ENCODE measurements at places on chromosomes 1 and 21. TPM values are rescaled to one million over a fixed set of nuclear protein-coding genes. Genes with fewer than 3 reads are reported as not detected.
A peak's percentile ranks its signal among the peaks of the same experiment; 100 is the strongest.

DNA sequence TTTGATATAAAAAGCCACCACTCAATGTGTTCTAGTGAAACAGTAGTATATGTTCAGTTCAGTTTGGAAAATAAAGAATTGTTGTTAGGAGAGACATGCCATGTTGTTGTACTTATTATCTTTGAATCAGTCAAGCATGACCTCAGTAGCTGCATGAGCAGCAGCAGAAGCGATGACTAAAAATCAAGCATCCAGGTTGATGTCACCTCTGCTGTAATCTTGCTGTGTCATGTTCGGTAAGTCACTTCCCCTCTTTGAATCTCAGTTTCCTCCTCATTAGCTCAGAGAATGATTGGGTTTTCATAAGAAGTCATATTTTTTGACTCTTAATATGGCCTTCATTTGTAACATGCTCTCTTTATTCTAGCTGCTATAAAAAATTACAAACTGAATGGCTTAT is 428.4 kb upstream of the B3GALT2 start:
- H3K4me1 ChIP-seq = no peaks in the 10 kb centered on the region
- no peak for DNase-seq
- H3K4me3 ChIP-seq = no peak overlapping the region
- H3K36me3 ChIP-seq = no peaks in the 10 kb centered on the region

GRCh38 chr21:27476696-27477095 is 509.8 kb upstream of the ADAMTS5 start:
- H3K4me3 ChIP-seq = no peak overlapping the region
- no peaks in the 10 kb centered on the region for H3K27me3 ChIP-seq
- H3K4me1 ChIP-seq = no peaks in the 10 kb centered on the region
- no peaks in the 10 kb centered on the region for H3K36me3 ChIP-seq

- no peak overlapping the region for H3K27ac ChIP-seq
- no peaks in the 10 kb centered on the region for H3K27me3 ChIP-seq
- no peak for DNase-seq
- H3K4me3 ChIP-seq = no peak overlapping the region
Observed at GRCh38 chr1:65866439-65866838, 73.7 kb downstream of the PDE4B start.

DNA sequence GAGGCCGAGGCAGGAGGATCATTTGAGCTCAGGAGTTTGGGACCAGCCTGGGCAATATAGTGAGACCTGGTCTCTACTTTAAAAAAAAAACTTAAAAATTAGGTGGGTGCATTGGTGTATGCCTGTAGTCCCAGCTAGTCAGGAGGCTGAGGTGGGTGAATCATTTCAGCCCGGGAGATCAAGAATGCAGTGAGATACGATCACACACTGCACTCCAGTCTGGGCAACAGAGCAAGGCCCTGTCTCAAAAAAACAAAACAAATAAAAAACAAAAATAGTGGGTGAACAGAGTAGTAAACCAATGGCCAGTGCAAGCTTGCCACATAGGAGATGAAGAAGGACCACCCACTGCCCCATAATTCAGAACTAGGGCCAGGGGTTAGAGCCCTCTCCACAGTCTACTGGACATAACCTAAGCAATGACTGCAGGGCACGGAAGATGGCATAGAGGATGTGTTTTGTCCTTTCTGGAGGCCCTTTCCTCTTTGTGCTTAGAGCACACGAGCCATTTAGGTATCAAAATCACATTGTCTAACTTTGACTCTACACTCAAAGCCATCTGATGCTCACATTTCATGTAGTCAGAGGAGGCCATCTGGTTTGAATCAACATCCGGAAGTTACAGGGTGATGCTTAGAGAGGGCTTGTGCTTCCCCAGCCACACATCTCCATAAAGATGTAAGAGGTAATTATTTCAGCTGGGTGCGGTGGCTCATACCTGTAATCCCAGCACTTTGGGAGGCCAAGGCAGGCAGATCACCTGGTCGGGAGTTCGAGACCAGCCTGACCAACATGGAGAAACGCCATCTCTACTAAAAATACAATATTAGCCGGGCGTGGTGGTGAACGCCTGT is 12.6 kb downstream of the CD2 start:
- DNase-seq = no peak
- no peak overlapping the region for H3K4me3 ChIP-seq
- no peaks in the 10 kb centered on the region for H3K27me3 ChIP-seq
- peak overlapping the region; percentile 97 for H3K27ac ChIP-seq
- H3K36me3 ChIP-seq = peaks cover 65% of the 10 kb centered on the region
- H3K4me1 ChIP-seq = peaks cover 90% of the 10 kb centered on the region

DNA sequence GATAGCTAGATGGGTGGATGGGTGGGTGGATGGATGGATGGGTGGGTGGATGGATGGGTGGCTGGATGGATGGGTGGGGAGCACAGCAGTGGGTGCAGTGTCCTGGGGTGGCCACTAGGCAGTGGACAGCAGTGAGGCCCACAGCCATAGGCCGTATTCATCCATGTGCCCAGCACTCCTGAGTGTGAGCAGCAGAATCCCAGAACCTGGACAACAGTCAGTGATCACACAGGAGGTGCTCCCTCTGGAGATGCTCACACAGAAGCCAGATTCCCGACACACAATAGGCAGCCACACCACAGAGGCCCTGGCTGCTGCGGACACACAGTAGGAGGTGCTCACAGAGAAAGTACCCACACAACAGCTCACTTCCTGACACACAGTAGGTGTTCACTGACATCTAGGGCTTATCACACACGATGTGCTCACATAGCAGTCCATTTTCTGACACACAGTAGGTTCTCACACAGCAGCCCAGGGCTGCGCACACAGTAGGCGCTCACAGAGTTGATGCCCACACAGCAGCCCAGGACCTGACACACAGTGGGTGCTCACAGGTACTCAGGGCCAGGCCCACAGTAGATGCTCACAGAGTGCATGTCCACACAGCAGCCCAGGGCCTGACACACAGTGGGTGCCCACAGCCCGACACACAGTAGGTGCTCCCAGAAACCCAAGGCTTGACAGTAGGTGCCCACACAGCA is 64.0 kb downstream of the RAP1GAP start:
- no peak overlapping the region for H3K4me3 ChIP-seq
- peaks cover 22% of the 10 kb centered on the region for H3K27me3 ChIP-seq
- H3K27ac ChIP-seq = no peak overlapping the region

DNA sequence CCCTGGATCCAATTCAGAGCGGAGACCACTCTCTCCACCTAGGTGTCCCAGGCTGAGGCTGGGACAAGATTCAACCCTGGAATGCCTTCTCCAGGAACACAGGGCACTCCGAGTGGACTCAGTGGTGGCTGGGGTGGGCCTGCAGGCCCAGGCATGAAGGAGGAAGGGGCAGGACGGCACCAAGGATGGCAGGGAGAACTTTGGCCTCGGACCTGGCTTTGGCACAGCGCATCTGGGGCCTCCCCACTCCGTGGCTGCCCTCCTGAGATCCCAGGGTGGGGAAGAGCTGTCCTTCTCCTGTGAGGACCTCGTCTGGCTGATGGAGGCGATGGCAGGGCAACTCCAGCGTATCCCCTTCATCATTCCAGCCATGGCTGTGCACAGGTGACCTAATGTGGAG is 35.6 kb downstream of the DHCR24 start:
- H3K4me1 ChIP-seq = peaks cover 4% of the 10 kb centered on the region
- peaks cover 11% of the 10 kb centered on the region for H3K36me3 ChIP-seq
- H3K27me3 ChIP-seq = no peaks in the 10 kb centered on the region
- H3K4me3 ChIP-seq = no peak overlapping the region
- no peak for DNase-seq

DNA sequence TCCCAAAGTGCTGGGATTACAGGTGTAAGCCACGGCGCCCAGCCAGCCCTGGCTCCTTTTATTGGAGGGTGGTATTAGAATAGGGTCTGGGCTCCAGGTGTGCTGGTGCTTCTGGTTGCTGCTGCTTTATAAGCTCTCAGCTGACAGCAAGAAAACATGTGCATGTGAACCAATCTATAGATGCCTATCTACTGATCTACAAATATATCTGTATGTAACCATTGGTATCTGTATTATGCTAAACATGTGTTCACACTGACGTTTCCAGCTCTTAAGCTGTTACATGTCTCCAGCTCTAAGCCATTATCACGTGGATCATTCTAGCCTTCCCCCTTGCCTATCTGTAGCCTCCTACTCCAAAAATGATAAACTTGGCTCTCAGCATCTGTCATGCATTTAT is 82.4 kb downstream of the ST6GALNAC3 start:
- peaks cover 8% of the 10 kb centered on the region for H3K4me1 ChIP-seq
- no peak for DNase-seq
- no peaks in the 10 kb centered on the region for H3K27me3 ChIP-seq
- H3K4me3 ChIP-seq = no peak overlapping the region

DNA sequence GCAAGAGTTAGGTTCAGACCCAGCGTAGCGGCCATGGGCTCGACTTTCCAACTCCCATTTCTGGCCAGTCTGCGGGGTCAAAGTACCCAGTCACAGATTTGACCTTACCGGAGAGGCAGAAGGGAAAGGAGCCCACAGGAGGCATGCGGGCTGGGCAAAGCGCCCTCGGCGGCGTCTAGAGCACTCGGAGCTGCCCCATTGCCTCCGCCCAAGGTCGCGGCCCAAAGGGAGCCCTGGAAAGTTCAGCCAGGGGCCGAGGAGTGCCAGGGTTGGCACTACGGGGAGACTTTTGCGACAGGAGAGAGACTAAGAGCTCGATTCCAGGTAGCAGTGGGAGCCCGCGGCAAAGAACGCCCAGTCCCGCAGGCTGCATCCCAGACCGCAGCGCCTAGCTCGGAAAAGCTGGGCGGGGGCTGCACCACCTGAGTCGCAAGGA is 896 bp downstream of the KANK4 start:
- no peak for DNase-seq
- no peak overlapping the region for H3K4me3 ChIP-seq
- peaks cover 63% of the 10 kb centered on the region for H3K27me3 ChIP-seq
- H3K36me3 ChIP-seq = no peaks in the 10 kb centered on the region
- H3K4me1 ChIP-seq = no peaks in the 10 kb centered on the region

DNA sequence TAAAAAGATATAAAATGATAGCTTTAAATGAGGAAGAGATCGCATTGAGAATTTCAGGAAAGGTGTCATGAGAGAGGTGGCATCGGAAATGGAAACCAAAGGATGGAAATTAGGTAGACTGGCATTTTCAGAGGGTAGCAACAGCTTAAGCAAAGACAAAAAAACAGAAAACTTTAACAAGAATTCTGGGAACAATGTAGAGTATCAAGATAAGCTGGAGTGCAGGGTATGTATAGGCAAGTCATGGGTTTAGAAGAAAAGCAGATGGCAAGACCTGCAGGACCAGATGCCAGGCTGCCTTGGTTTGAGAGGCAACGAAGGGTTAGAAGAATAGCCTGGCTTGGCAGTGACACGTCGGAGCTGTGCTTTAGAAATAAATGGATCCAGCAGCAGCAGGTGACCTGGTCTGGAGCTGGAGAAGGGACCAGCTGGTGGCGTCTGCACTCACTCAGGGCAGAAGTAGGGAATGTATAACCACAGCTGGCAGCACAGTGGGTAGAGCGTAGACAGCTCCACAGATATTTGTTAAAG is 149.4 kb upstream of the TIAM1 start:
- H3K36me3 ChIP-seq = no peaks in the 10 kb centered on the region
- no peak overlapping the region for H3K4me3 ChIP-seq
- H3K27me3 ChIP-seq = no peaks in the 10 kb centered on the region
- DNase-seq = no peak
- H3K27ac ChIP-seq = no peak overlapping the region

DNA sequence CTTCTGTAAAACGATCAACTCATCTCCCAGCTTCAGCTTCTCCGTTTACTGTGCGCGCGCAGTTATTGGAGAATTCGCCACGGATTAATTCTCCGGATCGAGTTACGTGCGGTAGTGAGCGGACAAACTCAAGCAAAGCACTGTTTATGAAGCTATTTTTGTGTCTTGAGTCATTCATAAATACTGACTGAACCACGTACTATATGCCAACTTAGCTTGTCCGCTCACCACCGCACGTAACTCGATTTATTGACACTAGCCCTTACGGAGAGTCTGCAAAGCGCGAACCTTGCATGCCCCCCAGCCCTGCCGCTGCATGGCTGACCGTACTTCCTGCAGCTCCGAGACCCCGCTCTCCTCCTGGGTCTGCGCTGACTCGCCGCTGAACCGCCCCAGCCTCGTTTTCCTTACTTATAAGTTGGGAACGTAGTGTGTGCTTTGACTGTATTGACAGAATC is 773 bp downstream of the CHD1L start:
- H3K27me3 ChIP-seq = no peaks in the 10 kb centered on the region
- peaks cover 4% of the 10 kb centered on the region for H3K4me1 ChIP-seq
- peak; percentile 44 for DNase-seq
- peak overlapping the region; percentile 86 for H3K4me3 ChIP-seq
- H3K36me3 ChIP-seq = no peaks in the 10 kb centered on the region
- no peak overlapping the region for H3K27ac ChIP-seq

GRCh38 chr1:19088717-19089442 is 121.2 kb downstream of the UBR4 start:
- no peaks in the 10 kb centered on the region for H3K4me1 ChIP-seq
- peaks cover 96% of the 10 kb centered on the region for H3K36me3 ChIP-seq
- no peak overlapping the region for H3K27ac ChIP-seq
- H3K4me3 ChIP-seq = no peak overlapping the region
- no peaks in the 10 kb centered on the region for H3K27me3 ChIP-seq

DNA sequence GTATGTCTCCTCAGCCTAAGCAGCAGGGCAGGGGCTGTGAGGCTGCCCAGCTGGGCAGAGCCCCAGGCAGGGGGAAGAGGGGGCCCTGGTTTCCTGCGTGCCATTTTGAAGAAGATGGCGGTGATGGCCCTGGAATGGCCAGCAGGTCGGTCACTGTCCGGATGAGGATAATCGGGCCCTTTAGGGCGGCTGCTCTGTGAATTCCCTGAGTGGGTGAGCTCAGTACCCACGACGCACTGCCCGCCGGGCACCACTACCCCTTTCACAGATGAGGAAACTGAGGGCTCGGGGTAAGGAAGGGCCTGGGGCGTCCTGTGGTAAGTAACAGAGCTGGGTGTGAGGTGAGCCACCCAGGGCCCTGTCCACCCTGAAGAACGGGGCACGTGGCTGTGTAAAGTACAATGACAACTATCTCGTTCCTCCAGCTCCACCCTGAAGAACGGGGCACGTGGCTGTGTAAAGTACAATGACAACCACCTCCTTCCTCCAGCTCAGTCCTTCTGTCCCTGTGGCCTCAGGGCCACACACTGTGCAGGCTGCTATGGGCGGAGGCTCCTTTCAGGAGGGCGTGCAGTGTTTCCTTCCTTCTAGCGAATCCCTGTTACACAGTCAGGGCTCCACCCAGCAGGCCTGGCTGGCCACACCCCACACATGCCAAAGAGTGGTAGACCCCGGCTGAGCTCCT is 23.2 kb downstream of the ITGB2 start:
- H3K4me3 ChIP-seq = no peak overlapping the region
- no peak for DNase-seq
- no peaks in the 10 kb centered on the region for H3K4me1 ChIP-seq
- no peaks in the 10 kb centered on the region for H3K27me3 ChIP-seq
- no peak overlapping the region for H3K27ac ChIP-seq
- H3K36me3 ChIP-seq = peaks cover 73% of the 10 kb centered on the region

GRCh38 chr21:26777166-26777565 is 68.0 kb downstream of the ADAMTS1 start:
- H3K27ac ChIP-seq = no peak overlapping the region
- no peaks in the 10 kb centered on the region for H3K27me3 ChIP-seq
- no peak overlapping the region for H3K4me3 ChIP-seq
- DNase-seq = no peak
- H3K36me3 ChIP-seq = no peaks in the 10 kb centered on the region

- H3K27ac ChIP-seq = no peak overlapping the region
- DNase-seq = no peak
- no peak overlapping the region for H3K4me3 ChIP-seq
- H3K36me3 ChIP-seq = no peaks in the 10 kb centered on the region
Observed at GRCh38 chr21:24955275-24955961, 651.9 kb downstream of the MRPL39 start.

SGIP1 gene
- 0.57 TPM for total RNA-seq

CFHR3 gene
- not detected for total RNA-seq

GPR161 gene
- 2.5 TPM for total RNA-seq

COL24A1 gene
- 0.33 TPM for total RNA-seq

GIPC2 gene
- 0.28 TPM for total RNA-seq

Measured in thymus (tissue), 14 donors.